Stimulated activated effector memory CD8-positive, alpha-beta T cell treated with anti-CD3 and anti-CD28 coated beads, Interleukin-12 subunit alpha, Interleukin-12 subunit beta, amount 100 ng/mL, for 72 hours (primary cell): ENCODE measurements at places on chromosomes 5 and 9.
A peak's percentile ranks its signal among the peaks of the same experiment; 100 is the strongest.

DNA sequence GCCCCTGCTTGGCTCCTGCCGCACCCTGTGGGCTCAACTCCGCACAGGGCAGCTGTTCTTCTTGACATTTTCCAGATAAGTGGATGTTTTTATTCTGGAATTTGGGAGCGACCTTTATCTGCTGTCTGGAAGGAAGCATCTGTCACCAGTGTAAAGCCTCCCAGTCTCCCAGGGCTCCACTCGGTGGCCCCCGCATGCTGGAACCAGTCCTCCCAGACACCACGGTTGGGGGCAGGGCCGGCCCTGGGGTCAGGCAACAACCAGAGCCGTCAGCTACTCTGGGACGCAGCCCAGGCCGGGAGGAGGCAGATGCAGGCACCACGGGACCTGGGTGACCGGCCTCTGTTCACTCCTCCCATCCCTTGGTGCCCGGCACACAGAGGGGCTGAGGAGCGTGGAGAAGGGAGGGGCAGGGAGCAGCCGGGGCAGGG, 92.8 kb upstream of the ADAMTS2 start:
- DNase-seq: no peak

DNA sequence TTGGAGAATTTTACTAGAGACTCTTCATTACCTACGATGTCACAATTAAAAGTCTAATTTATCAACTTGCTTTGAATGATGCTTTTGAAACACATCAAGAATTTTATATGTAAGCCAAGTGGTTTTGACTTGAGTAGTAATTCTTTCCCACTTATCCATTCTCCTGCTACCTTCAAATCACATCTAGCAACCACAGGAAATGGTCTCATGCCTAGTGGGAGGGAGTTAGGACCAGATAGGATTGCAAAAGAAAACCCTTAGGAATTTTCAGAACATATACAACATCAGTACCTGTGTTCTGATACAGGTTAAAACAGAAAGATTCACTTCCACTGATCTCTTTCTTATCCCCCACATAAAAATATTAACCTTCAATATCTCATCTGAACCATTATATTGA, 260.4 kb downstream of the CWC27 start:
- no peak for DNase-seq

DNA sequence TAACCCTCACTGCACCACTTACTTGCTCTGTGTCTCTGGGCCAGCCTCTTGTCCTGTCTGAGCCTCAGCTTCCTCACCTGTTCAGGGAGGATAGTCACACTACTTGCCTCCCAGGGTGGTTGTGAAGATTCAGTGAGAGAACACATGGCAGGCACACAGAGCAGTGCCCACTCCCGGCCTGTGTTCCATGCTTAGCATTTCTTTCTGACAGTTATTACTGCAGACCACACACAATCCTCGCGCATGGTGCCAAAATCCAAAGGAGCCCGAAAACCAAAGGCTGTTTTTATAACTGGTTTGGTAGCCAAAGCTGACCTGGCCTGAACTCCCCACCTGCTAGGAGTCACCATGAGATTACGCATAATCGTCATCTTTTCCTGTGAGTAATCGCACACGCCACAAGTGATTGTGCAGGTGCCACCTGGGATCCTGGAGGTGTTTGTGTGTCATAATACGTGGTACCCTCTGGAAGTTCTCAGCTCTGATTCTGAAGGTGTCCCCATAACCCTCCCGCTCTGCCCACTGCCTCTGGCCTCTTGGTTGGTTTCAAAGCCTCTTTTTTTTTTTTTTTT, 84.6 kb upstream of the FBXW11 start:
- no peak for DNase-seq

DNA sequence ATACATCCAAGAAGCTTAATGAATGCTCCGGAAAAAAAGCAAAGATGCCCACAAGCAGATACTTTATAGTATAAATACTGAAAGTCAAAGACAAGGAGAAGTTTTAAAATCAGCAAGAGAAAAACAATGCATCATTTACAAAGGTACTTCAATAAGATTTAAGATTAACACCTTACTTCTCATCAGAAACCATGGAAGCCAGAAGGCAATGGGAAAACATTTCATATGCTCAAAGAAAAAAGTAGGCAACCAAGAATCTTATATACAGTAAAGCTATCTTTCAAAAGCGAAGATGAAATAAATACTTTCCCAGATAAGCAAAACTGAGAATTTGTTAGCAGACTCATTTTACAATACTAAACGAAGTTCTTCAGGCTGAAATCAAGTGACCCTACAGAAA, 51.1 kb downstream of the ABHD17B start:
- DNase-seq: no peak

GRCh38 chr9:137294091-137294680, 7.9 kb downstream of the NRARP start:
- no peak for DNase-seq

- DNase-seq: no peak
Measured at GRCh38 chr9:110191615-110192014, 16.3 kb downstream of the C9orf152 start.

DNA sequence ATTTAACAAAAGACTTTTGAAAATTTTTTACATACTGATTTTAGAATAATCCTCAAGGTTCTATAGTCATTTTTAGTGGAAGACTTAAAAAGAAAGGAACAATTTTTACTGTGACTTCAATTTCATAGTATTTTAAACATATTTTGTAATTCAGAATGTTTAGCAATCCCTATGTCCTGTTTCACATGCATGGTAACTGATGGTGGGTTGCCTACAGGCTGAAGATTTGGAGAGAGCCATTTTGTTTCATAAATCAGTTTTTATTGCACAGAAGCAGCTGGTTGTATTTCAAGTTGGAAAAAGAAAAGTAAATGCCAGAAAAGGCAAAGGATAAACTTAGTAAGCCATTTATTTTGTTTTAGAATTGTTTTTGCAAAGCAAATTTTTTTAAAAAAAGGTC, 24.0 kb downstream of the STARD4 start:
- no peak for DNase-seq

DNA sequence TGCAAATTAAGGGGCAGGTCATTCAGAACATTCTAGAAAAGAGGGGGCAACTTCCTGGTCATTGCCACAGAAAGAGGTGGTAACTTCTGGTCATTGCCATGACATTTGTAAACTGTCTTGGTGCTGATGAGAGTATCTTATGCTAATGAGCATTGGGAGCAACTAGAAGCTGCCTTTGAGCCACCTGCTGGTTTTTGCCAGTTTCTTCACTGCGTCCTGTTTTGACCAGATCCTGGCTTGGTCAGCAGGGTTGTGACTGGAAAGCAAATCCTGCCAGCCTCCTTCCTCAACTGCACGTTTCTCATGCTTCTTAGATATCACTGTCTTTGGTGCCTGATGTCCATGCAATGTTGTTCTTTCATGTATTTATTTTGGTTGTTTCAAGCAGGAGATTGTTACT, 53.2 kb upstream of the SPATA31C2 start:
- no peak for DNase-seq

DNA sequence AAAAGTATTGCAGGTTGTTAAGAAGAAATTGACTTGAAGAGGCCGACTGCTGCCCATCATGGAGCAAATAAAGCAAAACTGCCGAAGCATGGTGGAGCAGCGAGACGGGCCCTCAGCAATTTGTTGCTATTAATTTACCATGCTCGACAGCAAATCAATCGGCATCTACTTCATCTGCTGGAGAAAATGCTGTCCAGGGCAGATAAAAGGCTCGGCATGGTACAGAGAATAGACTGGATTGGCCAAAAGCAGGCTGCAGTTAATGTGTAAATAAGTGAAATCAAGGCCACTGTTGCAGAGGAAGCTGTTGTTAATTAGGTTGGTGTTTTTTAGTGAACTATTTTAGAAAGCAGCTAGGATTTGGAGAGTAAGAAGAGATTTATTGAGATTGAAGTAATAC, 8.3 kb downstream of the TLE4 start:
- DNase-seq: no peak

GRCh38 chr9:16542290-16542689, 328.2 kb downstream of the BNC2 start:
- DNase-seq: no peak

DNA sequence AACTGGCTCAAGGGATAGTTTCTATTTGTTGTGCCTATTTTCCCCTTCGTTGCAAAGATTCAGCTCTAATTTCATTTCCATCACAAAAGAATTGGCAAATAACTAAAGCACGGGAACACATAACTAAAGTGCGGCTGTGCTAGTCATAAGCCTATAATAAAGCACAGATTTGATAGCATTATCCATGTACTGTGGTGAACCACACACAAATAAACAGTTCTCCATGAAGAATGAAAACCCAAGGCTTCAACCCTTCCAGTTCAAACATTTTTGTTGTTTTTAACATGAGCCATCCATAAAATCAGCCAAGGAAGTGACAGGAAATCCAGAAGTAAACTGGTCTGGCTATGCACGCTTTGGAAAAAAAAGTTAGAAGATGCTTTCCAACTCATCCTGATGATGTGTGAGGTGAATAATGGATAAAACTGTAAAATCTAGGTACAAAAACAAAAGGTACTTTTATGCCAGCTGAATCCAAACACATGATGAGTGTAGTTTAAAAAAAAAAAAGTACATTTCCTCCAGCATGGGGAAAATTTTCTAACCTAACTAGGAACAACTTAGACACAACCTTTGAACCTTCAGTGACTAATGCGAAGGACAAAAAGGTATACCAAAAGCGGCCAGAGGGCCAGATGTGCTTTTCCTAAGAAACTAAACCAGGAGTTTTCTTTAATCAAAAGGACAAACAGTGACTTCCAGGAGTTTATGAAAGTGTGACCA, 10.2 kb downstream of the ZNF608 start:
- DNase-seq: no peak

- no peak for DNase-seq
Measured at GRCh38 chr5:1963941-1964451, 81.3 kb upstream of the IRX4 start.

GRCh38 chr5:125440905-125441304, 694.5 kb upstream of the ZNF608 start:
- no peak for DNase-seq

GRCh38 chr9:120477534-120478001, 102.4 kb downstream of the CDK5RAP2 start:
- peak; percentile 61 for DNase-seq

DNA sequence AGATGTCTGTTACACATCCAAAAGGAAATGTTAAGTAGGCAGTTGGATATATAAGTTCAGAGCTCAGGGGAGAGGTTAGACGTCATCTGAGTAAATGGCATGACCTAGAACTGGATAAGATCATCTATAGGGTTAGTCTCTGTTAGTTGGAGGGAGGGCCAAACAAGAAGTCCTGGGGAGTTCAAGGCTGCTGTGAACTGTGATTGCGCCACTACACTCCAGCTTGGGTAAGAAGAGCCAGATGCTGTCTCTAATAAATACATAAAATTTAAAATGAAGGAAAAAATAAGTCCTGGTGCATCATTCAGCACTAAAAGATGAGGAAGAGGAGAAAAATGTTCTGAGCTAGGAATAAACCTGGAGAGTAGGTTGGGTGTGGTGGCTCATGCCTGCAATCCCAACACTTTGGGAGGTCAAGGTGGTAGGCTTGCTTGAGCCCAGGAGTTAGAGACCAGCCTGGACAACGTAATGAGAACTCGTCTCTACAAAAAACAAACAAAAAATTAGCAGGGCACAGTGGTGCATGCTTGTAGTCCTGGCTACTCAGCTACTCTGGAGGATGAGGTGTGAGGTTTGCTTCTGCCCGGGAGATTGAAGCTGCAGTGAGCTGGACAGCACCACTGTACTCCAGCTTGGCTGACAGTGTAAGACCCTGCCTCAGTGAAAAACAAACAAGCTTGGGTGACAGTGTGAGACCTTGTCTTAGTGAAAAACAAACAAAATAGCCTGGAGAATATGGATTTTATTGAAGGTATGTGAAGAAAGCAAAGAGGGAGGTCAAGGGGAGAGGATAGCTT, 123.6 kb downstream of the ACTBL2 start:
- no peak for DNase-seq

DNA sequence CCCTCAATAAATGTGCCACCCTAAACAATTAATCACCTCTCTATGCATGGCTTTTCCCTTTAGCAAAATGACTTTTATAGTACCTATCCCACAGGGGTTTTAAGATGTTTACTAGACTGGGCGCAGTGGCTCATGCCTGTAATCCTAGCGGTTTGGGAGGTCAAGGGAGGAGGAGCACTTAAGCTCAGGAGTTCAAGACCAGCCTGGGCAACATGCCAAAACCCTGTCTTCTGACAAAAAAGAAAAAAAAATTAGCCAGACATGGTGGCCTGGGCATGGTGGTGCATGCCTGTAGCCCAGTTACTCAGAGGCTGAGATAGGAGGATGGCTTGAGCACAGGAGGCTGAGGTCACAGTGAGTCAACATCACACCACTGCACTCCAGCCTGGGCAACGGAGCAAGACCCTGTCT, 13.5 kb downstream of the SH3TC2 start:
- DNase-seq: no peak

GRCh38 chr5:146068977-146069779, 36.2 kb downstream of the PLAC8L1 start:
- DNase-seq: no peak

GRCh38 chr9:136363949-136364748, 605 bp upstream of the DNLZ start:
- no peak for DNase-seq

- no peak for DNase-seq
Measured at GRCh38 chr9:38251036-38251860, 141.3 kb upstream of the ALDH1B1 start.

DNA sequence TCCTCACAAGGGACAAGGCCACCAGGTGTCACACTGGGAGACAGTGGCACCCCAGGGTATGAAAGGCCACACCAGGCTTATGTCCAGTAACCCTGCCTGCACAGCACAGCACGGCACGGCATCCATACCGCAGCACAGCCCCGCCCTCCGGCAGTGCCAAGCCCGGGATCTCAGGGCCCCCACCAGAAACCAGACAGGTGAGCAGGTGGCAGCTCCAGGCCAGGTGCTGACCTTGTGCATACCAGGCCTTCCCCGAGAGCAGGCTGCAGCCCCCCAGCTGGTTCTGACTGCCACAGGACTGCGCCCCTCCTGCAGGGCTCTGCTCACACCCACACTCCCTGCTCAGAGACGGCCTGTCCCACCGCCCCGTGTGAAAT, 56.5 kb downstream of the ADAMTS2 start:
- DNase-seq: no peak

- no peak for DNase-seq
Measured at GRCh38 chr9:7454624-7455023, 345.0 kb downstream of the DMAC1 start.

- DNase-seq: no peak
Measured at GRCh38 chr5:99034336-99034735, 105.5 kb upstream of the CHD1 start.

GRCh38 chr9:107530679-107531078, 41.1 kb upstream of the KLF4 start:
- DNase-seq: no peak

DNA sequence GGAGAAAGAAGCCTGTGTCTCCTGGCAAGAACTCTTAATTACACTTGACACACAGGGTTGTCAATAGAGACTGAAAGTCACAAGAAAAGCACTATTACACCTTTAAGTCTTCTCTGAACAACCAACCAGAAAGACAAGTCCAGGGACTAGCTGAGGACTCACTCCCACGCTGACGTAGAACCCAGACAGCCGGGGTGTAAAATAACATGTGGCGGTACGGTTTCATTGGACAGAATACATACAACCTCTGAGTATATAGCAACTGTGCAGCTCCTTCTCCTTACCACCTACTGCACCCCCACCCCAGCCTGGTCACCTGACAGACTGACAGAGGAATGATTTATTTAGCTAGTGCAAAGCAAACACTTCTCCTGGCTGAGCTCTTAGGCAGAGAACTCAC, 103.4 kb upstream of the RASEF start:
- no peak for DNase-seq
